Stimulated activated CD4-positive, alpha-beta T cell treated with anti-CD3 and anti-CD28 coated beads, TNF-alpha, amount 100 ng/mL, for 48 hours (primary cell): ENCODE measurements at places on chromosomes 12 and 14.

- DNase-seq = no peak
Observed at GRCh38 chr12:88181881-88182280, 39.8 kb downstream of the TMTC3 start.

DNA sequence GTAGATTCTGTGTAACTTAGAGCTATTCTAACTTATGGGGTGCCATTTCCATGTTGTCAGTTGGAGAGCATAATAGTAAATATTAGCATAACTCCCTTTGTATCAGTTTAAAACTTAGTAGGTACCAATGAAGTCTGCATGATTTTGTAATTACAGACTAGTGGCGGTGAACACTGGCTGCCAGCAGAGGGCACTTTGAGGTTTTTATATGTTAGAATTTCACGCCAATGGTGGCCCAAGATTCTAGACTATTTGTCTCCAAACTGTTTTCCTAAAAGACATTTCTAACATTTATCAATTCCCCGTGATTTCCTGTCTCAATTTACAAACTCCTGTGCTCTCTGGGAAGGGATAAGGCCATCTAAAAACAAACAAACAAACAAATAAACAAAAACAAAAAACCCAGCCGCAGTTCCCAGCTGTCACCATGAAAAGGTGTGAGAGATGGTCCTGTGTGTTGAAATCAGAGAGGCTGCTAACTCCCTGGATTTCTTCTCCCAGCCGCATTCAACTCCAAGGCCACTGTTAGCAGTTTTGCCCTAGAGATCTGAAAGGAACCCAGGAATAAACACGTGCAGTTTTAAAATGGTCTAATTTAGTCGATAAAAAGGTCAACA, 57.6 kb downstream of the BRMS1L start:
- peak; percentile 8 for DNase-seq

DNA sequence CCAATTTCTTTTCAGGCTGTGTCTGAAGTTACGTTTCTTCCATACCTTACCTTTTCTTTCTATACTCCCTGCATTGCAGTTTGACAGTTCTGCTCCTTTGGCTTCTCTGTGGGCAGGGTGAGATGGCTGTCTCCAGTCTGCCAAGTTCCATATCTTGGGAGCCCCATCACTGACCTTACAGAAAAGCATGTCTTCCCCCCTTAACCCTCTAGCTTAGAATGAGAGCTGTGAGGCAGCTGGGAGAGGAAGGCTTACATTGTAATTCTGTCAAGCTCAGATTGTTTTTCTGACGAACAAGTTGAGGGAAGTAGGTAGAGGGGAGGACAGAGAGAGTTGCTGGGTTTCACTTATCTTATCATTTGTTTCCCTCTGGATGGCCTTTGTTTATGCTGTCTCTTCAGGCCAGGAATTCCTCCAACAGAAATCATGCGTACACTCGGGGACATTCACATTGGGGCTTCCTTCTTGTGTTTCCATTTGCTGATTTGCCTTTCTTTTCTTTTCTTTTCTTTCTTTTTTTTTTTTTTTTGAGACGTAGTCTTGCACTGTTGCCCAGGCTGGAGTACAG, 9.3 kb downstream of the DAAM1 start:
- no peak for DNase-seq

DNA sequence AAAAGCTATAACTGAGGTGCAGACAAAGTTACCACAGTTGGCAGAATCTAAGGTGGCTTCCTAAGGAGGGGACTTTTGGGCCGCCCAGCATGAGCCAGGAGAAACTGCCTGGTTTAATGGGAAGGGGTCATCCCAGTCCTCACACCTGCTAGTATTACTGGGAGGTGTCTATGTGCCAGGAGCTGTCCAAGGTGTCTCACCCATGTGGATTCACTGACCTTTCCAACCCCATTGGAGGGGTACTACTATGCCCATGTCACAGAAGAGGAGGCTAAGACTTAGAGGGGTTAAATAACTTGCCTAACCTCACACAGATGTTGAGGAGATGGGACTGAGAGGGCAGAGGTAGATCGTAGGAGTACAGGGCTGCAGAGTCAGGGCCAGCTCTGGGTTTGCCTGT, 10.2 kb downstream of the ABCB9 start:
- no peak for DNase-seq

DNA sequence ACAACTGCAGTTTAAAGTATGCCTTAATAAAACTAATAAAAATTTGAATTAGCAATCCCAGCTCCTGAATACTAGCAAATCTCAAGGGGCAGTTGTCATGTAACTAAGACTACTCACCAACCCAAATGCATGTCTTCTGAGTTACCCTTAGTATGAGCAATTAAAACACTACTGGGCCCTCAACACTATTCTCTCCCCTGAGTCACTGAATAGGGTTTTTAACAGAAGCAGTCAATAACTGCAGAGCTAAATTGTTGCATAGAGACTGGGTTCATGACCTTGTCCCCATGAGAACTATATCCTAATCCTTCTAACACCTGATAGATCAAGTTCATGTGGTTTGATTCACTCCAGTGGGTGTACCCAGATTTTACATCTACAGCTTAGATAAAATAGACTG, 38.8 kb downstream of the MDM1 start:
- no peak for DNase-seq

GRCh38 chr12:130712346-130713065, 3.6 kb downstream of the RIMBP2 start:
- no peak for DNase-seq

DNA sequence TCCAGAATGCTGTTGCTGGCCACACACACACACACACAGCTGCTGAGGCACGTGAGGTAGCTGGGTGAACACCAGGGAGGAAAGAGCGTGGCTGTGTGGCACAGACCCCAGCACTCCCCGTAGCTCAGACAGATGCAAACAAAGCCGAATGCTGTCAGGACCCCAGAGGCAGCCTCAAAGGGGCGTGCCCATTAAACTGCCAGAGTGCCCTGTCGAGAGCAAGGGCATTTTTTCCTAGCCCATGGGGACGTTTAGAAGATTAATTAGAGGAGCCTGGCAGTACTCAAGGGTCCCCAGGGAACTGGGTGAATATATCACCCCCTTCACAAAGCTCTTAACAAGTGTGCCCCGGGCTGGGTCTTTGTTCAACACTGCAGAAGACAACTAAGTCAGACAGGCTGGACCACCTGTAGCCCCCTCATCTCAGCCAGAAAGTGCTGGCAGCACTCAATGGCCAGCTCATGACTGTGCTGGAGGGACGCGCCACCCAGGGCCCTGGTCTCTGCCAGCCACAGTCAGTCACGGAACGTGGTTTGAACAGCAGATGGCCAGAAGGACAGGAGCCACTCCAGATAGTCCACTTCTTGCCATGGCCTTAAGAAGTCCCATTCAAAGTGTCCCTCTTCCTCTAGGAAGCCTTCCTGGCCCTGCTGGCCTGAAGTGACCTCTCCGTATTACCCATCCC, 37.5 kb downstream of the TTC7B start:
- no peak for DNase-seq

DNA sequence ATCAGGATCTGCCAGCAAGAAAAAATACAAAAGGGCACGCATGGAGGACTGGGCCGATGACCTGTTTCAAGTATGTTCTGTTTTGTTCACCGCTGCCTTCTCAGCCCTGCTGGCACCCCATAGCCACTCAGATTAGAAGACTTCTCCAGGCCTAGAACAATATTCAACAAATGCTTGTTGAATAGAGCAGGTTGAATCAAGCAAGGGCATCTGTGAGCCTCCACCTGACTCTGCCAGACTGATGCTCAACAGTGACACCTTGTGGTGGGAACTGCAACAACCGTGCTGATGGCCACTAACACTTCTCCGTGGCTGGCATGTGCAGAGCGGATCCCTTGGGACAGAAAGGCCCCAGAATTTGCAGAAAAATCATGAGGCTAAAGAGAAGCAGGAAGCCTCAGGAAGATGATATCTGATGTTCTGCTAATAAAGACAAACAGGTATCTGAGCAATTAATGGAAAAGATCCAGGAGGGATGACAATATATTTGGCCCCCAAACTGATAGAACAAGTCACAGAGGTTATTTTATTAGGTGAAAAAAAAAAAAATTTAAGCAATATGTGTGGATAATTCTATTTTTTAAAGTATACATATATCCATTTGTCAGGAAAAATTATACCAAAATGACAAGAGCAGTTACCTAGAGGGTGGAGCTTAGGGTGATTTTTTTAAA, 114.3 kb downstream of the KSR2 start:
- DNase-seq = peak; percentile 40
